ENCODE measurements at places on chromosomes 2 and 18.

DNA sequence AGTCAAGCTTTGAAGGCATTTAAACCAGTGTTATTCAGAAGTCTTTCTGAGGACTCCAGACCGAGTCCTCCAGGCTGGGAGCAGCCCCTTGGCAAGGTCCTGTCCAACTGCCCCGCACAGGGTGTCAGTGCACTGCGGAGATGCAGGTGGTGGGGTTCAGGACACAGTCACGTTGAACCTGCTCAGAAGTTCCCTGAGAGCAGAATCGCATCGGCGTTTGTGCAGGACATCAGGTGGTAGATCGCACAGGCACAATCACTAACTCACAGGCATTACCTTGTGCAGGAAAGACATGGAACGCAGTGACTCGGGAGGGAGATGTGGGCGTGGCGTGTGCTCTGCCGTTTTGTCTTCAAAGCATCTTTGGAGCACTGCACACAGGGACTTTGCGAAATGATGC, 10.4 kb downstream of the COPS9 start:
- DNase-seq, result no peak

DNA sequence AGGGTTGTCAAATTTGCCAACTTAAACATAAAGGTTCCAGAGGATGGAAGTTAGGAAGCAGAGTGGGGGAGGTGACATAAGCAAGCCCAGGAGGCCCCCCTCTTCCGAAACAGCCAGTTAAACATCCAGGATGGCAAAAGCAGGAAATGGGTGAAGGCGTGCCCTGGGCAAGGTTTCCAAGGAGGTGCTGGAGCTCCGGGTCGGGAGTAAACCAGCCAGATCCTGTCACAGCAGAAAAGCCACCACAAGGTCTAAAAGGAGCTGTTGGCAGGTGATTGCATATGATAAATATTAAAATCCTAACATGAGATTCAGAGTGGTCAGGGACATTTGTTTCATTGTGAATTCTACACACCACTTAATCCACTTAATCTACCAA, 572.2 kb upstream of the SALL3 start:
- DNase-seq, result no peak

- DNase-seq, result no peak
Measured at GRCh38 chr2:27139310-27139709, at the start of gene PRR30. TSS of gene PRR30 (minus strand) at chr2:27139410. CDS start at chr2:27138329, 1,081 bp downstream.

DNA sequence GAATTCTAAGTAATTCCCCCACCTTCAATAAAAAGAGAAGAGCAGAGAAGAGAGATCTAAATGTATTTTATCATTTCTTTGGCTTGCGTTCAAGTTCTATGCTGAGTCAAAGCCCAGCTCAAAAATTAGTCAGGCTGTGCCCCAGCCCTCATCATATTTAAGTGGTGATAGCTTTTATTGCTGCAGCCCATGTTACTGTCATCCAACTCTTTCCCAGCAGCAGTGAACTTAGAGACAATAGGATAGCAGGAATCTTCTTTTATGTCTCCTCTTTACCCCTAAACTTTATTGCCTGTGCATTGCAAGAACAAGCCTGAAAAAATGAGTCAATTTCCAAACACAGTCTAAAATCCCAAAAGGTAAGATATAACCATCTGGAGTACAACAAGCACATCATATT, 1599.3 kb upstream of the PIK3C3 start:
- DNase-seq, result no peak

GRCh38 chr2:168577885-168578284, 121.8 kb downstream of the CERS6 start:
- no peak for DNase-seq

- DNase-seq, result no peak
Measured at GRCh38 chr2:159185401-159186130, 100.9 kb downstream of the WDSUB1 start.

DNA sequence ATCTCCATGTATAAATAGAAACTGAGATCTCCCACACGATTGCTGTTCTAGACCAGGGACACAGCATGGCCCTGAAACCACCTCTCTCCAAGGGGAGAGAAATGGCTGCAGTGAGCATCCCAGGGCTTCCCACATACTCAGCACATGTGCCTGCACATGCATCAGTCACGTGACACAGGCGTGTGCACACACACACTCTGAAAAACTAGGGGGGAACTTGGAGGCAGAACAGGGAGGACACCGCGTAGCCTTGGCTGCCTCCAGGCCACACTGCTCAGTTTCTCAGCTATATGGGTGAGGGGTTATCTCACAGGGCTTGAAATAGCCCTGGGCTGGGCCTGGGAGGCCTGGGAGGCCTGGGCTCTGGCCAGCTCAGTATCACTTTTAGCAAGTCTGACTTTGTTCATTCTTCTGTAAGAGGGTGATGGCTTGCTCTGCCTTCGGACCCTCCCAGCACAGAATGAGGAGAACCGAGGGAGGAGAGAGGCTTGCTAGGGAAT, 66.9 kb downstream of the EMX1 start:
- no peak for DNase-seq

DNA sequence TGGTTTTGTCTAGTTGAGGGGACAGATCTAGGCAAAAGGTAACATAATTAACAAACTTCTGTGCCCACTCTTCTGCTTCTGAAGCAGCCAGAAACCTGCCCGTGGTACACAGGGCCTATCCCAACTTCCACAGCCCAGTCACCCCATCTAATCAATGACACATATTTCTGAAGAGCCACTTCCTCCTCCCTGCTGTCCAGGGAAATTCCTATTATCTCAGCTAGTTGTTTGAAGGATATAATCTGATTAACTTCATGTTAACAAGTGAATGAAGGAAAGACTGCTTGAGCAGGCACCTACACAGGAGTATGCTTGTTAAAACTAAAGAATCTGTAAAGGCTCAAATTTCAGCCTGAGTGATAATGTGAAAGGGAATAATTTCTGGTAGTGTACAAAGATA, 61.4 kb downstream of the CCDC148 start:
- no peak for DNase-seq

GRCh38 chr2:201924453-201924852, 109.2 kb upstream of the FZD7 start:
- no peak for DNase-seq

DNA sequence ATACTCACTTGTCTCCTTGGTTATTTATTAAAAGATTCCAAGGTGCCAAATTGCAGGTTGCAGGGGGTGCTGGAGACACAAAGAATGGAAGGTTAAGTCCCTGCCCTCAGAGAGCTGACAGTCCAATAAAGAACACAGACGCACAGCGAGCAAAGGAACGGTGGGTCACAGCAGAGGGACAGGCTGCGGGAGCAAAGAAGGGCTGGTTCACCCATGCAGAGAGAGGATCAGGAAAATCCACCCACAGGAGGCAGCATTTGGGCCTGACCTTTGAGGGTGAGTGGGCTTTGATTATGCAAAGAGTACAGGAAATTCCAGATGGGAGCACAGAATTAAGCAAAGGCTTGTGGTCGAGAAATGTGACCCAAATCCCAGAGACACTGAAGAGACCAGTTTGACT, 45.0 kb downstream of the ZBTB7C start:
- no peak for DNase-seq

GRCh38 chr2:239040152-239040761, 192.4 kb downstream of the TWIST2 start:
- no peak for DNase-seq

- no peak for DNase-seq
Measured at GRCh38 chr2:61693744-61694143, 155.6 kb upstream of the XPO1 start.

GRCh38 chr2:221390878-221391277, 181.2 kb downstream of the EPHA4 start:
- no peak for DNase-seq

DNA sequence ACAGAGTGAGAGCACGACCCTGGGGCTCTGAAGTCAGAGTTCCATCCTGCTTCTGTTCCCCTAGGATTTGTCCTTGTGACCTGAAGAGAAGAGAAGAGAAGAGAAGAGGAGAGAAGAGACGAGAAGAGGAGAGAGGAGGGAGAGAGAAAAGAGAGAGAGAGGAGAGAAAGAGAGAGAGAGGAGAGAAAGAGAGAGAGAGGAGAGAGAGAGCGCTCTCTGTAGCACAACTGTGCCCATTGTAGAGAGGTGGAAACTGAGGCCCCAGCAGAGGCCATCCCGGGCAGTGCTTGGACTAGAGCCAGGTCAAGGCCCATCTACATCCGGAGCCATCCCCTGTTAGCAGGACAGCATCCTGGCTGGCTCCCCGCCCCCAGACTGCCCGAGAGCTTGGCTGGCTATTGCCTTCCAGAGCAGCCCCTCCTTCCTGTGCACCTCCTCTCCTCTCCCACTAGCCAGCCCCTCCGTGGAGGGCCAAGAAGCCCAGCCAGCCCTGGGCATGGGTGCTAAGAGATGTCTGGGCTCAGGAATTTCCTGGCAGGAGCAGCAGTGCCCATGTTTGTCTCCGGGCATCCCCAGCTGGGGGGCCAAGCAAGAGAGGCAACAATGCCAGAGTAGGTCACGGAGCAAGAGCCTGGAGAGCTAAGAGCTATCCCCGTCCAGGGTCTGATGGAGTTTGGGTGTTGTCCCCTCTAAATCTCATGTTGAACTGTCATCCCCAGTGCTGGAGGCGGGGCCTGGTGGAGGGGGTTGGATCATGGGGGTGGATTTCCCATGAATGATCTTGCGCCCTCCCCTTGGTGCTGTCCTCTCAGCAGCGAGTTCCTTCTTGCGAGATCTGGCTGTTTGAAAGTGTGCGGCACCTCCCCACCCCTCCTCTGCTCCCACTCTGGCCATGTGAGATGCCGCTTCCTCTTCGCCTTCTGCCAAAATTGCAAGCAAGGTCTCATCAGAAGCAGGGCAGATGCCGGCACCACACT, 18.2 kb upstream of the GPR55 start:
- DNase-seq, result no peak

GRCh38 chr2:237966250-237966564, 607 bp upstream of the UBE2F start:
- no peak for DNase-seq

DNA sequence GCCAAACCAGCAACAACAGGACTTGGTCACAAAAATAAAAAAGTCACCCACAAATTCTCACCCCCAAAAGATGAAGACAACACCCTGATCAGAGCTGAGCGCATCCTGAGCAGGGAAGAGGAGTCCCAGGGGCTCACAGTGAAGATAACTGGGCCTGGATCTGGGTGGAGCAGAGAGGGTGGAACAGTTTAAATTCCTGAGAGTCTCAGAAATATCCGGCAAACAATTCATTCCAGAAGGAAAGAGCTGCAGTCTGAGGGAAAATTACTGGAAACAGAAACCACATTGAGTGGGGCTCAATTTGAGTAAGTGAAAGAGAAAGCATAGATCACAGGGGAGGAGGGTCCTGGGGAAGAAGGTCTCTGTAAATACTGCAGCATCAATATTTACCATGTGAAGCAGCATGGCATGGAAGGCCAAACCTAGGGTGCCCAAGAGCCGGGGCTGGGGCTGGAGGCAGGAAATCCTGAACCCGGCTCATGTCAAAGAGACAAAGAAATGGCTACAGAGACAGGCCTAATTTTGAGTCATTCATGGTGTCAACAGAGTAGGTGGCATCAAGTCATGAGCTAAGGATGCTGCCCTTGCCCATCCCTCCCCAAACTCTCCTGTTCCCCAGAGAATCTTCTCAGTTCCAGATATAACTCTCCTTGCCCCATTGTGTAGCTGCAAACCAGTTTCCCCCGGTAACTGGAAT, 61.4 kb upstream of the ZBTB7C start:
- no peak for DNase-seq

DNA sequence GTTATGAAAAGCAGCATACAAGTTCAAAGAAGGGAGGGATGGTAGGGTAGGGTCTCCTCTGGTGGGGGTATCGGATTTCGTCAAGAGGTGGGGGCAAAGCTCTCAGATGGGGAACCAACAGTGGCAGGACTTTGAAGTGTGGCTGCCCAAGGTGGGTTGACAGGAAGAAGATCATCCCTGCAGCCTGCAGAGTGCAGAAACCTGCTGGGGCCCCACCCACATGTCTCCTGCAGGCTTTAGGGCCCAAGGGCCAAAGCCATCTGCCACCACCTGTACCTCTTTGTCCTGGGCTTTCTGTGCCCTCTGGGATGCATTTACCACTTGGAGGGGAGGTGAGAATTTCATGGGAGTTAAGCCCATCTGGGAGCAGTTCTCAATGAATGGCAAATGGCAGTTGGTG, 42.7 kb downstream of the KCNF1 start:
- no peak for DNase-seq

DNA sequence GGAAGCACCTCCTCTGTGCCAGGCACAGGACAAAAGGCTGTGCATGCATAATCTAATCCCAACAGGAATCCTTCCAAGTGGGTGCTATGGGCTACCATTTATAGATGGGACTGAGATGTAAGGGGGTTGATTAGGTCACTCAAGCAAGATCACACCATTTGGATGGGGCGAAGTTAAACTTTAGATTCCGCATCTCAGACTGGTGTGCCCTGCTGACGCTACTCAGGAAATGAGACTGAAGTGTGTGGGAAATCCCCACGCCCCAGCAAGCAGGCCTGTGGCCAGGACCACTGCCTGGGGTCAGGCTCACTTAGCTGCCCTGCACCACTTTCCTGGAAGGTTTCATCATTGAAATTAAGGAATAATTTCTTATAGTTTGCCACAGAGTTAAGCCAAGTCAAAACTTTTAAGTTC, 70.5 kb upstream of the PPP1CB start:
- no peak for DNase-seq

- DNase-seq, result no peak
Measured at GRCh38 chr18:38006541-38006940, 440.9 kb upstream of the CELF4 start.

- no peak for DNase-seq
Measured at GRCh38 chr2:68726100-68726499, 8.5 kb upstream of the ARHGAP25 start.

- DNase-seq, result no peak
Measured at GRCh38 chr2:70920367-70920715, 15.4 kb upstream of the ATP6V1B1 start.

GRCh38 chr2:37984176-37984575, 59.1 kb downstream of the RMDN2 start:
- no peak for DNase-seq

- no peak for DNase-seq
Measured at GRCh38 chr2:217847115-217847514, 155.7 kb downstream of the TNS1 start.

- no peak for DNase-seq
Measured at GRCh38 chr2:217887841-217888701, 114.7 kb downstream of the TNS1 start.

- DNase-seq, result no peak
Measured at GRCh38 chr18:51857989-51858388, 482.0 kb upstream of the DCC start.

- DNase-seq, result no peak
Measured at GRCh38 chr2:230713331-230714135, 891 bp downstream of the CAB39 start.

DNA sequence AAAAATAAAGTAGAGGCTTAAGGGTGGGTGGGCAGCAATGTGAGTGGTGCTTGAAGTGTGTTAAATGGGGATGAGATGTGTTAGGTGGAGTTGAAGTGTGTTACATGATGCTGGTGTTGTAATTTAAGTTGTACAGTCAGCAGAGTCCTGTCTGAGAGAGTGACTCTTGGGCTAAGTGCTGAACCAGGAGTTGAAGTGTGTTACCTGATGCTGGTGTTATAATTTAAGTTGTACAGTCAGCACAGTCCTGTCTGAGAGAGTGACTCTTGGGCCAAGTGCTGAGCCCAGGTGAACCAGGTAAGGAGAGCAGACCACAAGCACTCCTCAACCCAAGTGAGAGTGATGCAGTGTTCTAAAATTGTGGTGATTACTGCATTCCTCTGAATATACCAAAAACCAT, 40.6 kb downstream of the LCLAT1 start:
- DNase-seq, result no peak
